Activated T-cell treated with anti-CD3 and anti-CD28 coated beads, Interleukin-2, amount 50 U/mL, for 72 hours (primary cell): ENCODE measurements at places on chromosomes 6 and 20.

DNA sequence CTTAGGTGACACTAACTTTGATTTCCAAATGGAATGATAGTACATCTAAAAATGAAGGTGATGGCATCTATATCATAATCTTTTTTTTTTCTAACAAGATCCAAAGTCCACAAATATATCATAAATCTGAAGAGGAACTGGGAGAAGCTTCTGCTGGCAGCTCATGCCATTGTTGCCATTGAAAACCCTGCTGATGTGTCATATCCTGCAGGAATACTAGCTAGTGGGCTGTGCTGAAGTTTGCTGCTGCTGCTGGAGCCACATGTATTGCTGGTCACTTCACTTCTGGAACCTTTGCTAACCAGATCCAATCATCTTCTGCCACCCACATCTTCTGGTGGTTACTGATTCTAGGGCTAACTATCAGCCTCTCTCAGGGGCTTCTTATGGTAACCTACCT lies 27.4 kb upstream of the KHDC1 start:
- DNase-seq: no peak

DNA sequence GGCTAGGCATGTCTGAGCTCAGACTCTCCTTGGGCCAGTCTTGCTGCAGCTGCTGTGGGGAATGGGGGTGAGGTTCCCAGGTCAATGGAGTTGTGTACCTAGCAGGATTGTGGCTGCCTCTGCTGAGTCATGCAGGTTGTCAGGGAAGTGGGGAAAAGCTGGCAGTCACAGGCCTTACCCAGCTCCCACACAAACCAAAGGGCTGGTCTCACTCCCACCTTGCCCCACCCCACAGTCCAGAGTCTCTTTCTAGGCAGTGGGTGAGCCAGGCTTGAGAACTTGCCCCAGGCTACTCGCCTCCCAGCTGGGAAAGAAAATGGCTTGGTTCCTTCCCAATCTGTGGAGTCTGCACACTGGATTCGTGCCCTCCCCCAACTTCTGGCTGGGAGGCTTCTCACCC lies 65.7 kb downstream of the SCP2D1 start:
- DNase-seq: no peak

- DNase-seq: no peak
These were observed 298.2 kb upstream of the MARCKS start for GRCh38 chr6:113558966-113559365.

DNA sequence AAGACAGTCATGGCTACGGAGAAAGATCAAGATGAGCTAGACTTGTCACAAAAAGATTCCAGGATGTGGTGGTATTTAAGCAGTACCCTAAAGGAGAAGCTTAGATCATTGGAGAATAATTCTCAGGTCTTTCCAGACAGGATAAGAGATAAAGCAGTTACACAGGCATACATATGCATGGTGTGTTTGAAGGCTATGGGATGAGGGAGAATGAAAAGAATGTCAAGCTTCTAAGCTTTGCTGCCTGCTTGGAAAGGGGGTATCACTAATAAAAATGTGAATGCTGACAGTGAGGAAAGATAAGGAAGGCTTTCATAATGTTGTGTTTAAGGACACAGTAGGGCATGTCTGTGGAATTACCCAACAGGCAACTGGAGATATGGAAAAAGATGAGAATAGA lies 28.1 kb downstream of the RWDD2A start:
- no peak for DNase-seq

DNA sequence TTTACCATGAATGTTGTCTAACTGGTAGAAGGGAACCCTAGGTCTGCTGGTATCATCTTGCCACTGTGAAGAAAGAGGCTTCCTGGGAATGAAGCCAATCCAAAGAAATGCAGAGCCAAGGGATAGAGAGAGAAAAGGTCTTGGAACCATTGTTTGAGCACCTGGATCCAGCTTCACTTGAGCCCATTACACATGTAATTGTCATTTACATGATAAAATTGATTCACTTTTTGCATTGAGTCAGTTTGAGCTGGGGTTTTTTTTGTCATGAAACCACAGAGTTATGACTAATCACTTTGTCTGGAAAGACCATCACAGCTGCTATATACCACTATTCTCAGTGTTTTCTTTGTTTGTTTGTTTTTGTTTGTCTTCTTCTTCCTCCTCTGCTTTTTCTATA lies 112.3 kb downstream of the CBLN4 start:
- DNase-seq: no peak

DNA sequence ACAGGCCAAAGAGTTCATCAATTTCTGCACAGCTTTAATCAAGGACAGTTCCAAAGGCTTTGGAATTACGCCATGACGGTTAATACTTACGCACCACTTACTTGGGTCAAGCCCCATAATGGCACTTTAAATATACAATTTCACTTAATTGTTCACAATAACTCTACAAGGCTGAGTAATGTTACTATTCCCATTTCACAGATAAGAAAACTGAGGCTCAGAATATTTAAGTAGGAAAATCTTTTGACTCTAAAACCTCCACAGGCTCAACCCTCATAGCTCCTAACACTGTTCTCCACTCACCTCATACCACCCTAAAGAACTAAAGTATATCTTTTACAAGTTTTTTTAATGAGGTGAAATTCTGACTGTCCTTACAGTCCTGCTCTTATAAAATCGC lies 91.9 kb upstream of the SAMD5 start:
- DNase-seq: no peak

GRCh38 chr6:165308926-165309731 lies at the start of gene C6orf118:
TSS of gene C6orf118 (minus strand) at chr6:165309605. CDS start at chr6:165309586, 19 bp downstream.
- DNase-seq: no peak

DNA sequence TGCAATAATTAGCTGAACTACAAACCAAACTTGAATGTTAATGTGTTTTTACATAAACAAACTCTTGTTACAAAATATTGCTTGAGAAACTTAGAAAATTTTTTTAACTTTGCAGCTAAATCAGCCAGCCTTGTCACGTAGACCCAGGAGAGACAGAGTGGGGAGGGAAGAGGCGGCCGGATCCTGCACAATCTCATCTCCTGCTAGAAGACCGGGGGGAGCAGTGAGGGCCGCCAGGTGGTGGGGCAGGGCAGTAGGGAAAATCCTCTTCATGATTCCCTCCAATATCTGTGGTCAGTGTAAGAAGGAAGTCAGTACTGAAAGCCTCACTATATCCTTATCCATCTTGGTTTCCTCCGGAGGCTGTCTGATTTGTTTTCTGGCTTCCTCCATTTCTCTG lies 193.3 kb downstream of the PACRG start:
- DNase-seq: no peak

DNA sequence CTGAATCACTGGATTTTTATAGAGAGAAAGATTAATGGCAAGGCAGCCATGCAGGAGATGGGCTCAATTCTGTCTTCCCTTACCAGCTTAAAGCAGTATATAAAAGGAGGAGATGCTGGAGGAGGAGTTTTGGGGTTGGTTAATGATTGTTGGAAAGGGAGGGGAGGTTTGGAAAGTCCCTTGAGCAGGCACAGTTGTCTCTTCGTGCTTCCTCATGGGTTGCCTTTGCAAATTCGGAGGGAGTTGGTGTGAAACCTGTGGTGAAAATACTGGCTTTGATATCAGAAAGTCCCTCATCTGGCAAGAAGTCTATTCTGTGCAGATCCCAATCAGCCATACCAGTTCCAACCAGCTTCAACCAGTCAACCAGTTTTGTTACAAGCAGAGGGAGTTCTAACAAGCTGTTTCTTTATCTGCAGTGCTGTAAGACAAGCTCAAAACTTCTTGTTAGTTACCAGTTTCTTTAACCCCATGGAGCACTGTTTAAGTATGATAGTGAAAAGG lies 107.0 kb downstream of the HIVEP1 start:
- DNase-seq: peak; percentile 21

- DNase-seq: no peak
These were observed 1050.0 kb downstream of the EPHA7 start for GRCh38 chr6:92369309-92369708.

DNA sequence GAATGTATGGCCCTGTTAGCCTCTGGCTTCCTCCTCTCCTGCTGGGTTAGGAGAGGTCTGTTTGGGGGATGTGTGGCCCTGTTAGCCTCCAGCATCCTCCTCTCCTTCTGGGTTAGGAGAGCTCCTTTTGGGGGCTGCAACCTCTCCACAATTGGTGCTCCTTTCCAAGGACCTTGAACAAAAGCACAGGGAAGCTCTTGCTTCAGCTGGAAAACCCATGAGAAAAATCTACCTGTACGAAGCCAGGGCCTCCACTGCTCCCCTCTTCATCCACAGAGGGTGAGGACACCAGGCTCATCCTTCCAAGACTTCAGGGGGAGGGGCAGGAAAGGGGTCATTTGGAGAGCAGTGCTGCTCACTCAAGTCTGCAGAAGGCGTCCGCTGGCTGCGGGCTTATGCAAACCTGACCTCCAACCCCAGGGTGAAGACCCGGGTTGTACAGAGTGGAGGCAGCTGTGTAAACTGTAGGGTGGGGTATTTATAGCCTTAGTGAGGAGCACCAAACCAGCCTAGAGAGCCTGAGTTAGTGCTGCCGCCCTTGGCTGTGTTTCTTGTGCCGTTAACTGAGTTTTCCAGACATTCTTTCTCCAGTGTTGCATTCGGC lies 62.1 kb downstream of the SLC24A3 start:
- DNase-seq: no peak

GRCh38 chr20:18001131-18001921 lies 32.5 kb downstream of the MGME1 start:
- no peak for DNase-seq

DNA sequence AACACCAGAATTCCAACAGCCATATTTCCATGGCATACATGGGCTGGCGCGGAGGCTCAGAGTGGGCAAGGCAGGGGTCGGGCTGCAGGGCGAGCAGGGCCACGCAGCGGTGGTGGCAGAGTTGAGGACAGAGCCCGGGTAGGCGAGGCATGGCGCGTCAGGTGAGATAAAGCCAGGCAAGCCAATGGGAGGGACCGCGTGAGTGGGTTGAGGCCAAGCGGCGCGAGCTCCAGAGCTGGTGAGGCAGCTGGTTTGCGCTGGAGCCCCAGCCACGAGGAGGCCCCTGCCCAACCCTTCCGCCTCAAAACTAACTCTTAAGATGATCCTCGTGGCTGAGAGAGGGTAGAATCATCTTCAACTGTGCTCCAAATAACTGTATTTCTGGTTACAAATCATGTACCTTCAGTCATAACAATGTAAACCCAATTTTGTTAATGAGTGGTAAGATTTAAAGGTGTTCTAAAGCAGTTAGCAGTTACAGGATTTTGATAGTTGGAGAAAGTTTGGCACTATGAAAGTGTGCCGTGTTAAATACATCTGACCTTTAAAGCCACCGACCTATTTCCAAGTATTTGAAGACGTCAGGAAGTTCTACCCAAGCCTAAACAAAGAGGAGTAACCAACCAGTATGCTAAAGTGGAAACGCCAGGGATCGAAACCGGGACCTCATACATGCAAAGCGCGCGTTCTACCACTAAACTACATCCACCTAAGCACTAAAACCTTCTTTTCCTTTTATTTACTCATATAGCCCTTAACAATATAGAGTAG lies 107.9 kb downstream of the GPX5 start:
- DNase-seq: no peak

DNA sequence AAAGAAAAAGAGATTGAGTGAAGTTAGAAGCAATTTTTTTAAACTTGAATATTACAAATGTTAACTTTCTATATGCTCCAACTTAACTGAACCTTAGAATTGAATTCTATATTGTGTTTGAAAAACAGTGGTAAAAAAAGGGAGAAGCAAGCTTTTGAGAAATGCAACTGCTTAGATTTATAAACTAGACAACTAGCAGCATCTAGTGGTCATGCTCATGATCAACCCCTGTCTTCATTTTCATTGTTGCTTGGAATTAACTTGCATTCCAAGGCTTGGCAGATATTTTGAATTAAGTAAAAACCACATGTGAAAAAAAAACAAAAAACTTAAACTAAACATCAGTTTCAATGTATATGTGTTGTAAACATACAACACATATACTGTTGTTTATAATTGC lies 113.1 kb downstream of the C6orf58 start:
- no peak for DNase-seq

DNA sequence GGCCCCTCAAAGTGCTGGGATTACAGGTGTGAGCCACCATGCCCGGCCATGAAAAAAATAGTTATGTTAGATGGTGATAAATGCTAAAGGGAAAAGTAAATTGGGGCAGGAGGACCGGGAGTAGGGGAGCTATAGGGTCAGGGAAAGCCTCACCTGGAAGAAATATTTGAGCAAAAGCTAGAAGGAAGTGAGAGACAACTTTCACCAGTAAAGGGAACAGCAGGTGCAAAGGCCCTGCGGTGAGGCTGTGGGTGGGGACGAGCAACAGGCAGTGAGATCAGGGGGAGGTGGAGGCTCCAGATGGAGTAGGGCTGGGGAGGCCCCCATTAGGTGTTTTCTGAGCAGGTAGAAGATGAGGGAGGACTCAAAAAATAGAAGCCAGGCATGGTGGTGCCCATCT lies 16.0 kb downstream of the BCAS4 start:
- no peak for DNase-seq

DNA sequence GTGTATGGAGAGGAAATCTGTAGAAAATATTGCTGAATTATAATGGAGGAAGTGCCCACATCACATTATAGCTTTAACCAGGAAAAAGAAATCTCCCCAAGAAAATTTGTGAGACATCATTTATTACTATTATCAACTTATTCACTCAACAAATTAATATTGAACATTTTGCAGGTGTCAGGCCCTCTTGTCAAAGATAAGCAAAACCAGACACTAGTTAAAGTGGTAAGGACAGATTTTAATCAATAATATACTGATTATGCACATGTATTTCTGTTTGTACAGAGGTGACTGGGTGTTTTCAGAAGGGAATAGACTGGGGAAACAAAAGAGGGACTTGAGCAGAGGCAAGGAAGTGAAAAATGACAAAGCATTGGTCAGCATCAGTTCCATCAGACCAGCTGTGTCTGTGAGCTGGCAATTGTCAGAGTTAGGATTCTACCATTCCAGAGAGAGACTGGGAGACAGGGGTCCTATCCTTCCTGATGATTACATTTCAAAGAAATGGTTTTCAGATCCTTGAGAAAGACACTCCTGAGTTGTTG lies 519.2 kb downstream of the UTRN start:
- no peak for DNase-seq

DNA sequence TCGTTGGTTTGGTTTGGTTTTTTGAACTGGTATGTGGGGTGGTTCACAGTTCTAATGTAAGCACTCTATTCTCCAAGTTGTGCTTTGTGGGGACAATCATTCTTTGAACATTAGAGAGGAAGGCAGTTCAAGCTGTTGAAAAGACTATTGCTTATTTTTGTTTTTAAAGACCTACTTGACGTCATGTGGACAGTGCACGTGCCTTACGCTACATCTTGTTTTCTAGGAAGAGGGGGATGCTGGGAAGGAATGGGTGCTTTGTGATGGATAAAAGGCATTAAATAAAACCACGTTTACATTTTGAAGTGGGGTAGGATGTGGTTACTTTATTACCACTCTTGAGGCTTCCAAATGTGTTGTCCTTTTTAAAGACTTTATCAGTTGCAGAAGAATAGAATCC lies 168.0 kb downstream of the ZMYND8 start:
- no peak for DNase-seq

- DNase-seq: no peak
These were observed 362.6 kb upstream of the RNF217 start for GRCh38 chr6:124599656-124600055.

GRCh38 chr6:94300424-94301144 lies 881.2 kb upstream of the EPHA7 start:
- DNase-seq: no peak
